NCI-H1092 (cell line): ENCODE measurements at places on chromosomes 13 and 19.

DNA sequence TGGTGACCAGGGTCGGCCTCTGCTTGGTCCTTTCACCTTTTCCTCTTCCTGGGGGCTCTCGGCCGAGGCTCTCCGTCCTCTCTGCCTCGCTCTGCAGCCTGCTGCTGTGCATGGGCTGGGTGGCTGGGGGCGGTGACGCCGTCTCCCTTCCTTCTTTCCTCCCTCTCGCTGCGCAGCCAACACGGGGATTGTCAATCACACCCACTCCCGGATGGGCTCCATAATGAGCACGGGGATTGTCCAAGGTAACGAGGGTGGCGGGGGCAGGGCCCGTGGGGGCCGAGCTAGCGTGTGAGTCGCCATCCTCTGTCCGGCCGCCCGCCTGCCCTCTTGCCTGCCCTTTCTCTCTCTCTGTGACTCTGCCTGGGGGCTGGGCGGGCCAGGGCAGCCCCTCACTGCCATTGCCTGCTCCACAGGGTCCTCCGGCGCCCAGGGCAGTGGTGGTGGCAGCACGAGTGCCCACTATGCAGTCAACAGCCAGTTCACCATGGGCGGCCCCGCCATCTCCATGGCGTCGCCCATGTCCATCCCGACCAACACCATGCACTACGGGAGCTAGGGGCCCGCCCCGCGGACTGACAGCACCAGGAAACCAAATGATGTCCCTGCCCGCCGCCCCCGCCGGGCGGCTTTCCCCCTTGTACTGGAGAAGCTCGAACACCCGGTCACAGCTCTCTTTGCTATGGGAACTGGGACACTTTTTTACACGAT, 7.1 kb downstream of the YIPF2 start:
- DNase-seq = no peak

DNA sequence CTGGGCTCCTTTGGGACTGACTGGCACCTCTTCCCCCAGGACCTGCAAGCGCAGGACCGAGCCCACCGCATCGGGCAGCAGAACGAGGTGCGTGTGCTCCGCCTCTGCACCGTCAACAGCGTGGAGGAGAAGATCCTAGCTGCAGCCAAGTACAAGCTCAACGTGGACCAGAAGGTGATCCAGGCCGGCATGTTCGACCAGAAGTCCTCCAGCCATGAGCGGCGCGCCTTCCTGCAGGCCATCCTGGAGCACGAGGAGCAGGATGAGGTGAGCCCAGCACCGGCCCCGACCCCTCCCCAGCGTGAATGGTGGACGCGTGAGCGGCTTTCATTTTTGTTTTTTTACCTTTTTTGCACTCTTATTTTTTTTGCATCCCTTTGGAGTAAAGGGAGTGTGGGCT, 56.0 kb upstream of the LDLR start:
- DNase-seq = no peak

DNA sequence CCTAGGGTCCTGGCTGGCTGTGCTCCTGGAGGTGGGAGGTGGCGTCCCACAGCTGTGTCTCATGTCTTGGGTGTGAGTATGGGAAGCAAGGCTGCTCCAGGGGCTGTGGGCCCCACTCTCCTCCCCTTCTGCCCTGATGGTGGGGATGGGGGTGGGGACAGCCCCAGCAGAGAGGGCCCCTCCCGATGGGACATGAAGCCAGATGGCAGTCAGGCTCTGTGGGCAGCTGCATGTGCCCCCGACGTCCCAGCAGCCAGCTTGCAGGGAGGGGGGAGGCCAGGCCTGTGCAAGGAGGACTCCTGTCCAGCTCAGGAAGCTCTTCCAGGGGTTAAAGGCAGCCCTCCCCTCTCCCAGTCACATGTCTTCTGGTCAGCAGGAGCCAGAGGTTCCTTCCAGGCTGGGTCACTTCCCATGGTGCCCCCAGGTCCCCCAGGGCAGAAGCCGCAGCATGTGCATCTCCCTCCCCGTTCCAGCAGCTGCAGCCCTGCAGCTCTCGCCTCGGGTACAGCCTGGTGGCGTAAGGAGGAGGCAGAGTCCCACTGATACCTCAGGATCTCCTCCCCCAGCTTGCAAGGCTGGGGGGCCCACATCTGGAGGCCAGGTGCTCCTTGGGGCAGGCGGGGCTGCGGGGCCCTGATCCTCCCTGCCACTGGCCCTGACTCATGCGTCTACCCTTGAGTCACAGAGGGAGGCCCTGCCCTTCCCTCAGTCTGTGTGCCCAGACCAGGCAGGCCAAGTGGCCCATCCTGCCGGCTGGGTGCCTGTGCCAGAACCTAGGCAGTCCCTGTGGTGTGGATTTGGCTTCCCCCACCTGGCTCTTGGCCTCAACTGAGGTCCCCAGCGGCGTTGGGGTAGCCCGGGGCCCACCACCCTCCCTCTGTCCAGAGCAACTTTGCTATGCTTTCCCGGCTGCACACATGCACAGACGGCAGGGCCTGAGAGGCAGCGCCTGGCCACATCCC, 13.0 kb downstream of the YIPF2 start:
- no peak for DNase-seq

DNA sequence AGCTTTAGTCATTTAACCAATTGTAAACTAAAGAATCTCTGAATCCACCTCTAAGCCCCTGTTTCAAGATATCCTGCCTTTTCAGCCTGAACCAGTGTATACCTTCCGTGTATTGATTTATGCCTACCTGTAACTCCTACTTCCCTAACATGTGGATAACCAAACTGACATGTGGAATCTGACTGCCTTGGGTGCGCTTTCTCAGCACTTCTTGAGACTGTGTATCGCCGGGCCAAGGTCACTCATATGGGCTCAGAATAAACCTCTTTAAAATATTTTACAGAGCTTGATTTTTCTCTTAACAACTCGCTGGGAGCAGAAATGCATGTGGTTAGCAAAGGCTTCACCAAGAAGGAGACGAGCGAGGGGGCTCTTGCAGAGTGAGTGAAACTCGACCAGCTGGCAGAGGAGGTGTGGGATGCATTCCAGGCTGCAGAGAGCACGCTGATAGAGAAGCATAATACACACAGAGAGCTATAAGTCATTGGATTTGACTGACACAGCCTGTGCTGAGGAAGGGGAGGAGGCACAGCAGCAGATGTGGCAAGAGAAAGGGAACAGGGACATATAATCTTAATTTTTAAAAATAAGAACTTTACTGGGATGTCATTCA, 268.2 kb upstream of the MAB21L1 start:
- DNase-seq = no peak

DNA sequence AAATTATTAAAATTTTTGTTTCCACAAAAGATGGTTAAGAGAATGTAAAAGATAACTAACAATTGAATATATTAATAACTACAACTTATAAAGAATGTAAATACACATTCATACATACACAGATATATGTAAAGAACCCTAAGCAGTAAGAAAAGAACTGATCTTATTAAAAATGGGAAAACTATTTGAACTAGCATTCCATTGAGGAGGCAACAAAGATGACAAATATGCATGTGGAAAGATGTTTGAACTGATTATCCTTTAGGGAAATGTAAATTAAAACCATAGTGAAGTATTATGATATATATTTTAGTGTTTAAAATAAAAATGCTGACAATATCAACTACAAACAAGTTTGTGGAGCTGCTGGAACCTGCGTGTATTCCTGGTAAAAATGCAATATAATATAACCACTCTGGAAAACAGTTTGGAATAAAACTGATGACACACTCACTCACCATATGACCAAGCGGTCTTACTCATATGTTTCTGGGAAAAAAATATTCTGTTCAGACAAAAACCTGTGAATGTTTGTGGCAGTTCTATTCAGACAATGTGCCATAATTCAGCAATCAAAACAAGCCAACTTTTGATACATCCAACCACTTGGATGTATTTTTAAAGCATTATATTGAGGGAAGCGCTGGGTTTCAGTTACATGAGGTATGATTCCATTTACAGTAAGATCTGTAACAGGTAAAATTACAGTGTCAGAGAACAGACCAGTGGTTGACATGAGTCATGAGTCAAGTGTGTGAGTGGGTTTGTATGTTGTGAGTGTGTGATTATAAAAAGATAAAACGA, 694.4 kb upstream of the SLITRK5 start:
- no peak for DNase-seq

DNA sequence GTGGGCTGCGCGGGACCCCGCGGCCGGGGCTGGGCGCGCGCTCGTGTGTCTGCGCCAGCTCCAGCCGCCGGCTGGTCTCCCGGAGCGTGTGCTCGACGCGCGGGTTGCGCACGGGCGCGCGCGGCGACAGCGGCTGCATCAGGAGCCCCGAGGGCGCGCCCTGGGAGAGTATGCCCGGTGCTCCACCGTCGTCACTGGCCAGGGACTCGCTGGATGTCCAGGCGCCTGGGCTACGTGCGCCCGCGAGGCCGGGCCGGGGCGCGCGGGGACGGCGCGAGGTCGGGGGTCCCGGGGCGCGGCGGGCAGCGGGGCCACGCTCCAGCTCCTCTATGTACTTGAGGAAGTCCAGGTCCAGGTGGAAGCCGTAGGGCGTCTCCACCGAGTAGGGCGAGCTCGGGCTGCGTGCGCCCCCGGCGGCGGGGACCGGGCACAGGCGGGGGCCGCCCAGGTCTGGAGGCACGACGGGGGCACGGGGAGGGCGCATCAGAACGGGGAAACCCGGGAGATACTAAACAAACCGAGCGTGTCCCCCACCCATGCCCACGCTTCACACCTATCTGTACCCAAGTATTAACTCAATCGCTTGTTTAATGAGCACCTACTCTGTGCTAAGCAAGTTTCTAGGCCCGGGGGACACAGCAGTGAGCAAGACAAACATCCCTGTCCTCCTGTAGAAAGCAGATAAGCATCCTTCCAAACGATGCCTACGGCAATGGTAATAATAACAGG, 7.6 kb downstream of the KANK3 start:
- no peak for DNase-seq

GRCh38 chr13:101611491-101612475, 159.3 kb downstream of the ITGBL1 start:
- no peak for DNase-seq

DNA sequence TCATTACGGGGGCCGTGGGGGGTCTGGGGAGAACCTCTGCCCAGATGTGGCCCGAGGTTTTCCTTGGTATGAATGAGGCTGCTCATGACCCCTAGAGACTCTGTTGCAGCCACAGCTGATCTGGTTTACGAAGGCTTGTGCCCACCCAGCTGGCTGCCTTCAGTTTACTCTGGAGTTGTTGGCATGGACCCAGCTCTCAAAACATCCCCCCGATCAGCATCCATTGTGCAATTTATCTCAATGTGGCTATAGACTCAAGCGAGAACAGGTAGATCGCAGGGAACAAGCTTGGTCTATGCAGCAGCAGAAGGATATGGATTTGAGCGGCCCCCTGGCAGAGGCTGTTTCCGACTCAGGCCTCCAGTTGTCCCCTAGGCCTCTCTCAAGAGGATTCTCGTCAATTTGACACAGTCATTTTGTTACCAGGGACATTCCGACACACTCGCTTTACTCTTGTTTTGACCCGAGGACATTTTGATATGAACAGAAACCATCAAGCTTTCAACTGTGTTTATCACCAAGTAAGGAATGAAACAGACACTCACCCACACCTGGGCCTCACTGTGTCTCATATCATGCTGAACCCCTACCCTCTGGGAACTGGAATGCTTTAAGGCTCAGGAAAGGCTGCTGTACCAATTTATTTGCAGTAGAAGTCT, 161.5 kb downstream of the KATNAL1 start:
- DNase-seq = no peak

DNA sequence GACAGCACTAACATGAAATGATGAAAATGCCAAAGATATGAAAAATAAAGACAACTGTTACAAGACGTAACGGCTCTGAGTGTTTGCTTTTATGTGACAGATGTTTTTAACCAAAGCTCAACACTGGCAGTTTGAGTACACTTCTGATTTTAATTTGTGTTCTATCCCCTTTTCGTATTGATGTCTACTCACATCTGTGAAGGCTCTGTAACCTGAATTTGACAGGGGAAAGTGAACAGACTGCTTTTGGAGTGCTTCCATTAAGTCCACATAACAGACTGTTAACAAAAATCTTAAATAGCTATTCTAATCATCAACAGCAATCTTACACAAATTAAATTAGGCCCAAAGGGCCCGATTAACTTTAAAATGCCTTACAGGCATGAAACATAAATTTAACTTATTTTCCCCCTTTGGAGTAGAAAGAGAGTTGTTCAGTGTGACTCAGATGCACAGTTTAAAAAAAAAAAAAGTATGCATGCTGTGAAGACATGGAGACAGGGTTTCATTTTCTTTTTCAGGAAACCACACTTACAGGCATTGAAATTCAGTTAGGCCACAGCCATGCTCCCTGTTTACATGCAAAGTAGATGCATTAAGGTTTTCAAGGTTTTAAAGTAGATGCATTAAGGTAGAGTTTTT, 16.3 kb upstream of the RNASEH2B start:
- DNase-seq = no peak

DNA sequence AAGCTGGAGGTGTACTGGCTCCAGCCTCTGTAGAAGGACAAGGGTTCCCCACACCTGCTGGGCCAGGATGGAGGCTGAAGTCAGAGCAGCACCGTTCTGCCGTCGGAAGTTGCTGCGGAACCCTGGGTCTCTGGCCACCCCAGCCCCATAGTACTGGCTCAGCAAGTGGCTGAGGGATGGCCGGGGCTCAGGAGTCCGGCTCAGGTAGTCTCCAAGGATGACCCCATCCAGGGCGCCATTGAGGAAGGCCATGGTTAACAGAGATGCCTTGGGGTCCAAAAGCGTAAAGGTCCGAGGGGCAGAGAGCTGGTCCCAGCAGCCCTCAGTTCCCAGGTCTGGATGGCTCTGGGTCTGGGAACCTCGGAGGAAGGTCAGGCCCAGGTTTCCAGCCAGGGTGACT, 3.7 kb downstream of the PGLYRP2 start:
- no peak for DNase-seq

DNA sequence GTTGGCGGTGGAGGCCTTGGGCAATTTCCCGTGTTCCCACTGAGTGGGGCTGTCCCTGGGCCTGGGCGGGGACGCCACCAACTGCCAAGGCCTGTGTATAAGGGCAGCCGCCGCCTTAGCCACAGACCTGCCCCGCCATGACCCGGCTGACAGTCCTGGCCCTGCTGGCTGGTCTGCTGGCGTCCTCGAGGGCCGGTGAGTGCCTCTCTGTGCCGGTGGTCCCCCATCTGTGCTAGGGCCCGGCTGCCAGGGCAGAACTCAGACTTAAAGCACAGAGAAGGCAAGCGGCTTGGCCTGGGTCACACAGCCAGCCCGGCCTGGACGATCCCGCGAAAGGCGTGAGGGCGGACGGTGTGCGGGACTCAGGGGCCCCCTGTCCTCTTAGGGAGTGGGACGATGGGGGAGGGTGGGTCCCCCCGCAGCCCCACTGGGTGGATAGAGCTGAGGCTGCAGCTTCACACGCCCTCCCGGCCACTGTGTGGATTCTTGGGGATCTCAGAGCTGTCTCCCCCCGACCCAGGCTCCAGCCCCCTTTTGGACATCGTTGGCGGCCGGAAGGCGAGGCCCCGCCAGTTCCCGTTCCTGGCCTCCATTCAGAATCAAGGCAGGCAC, at the start of gene AZU1:
TSS of gene AZU1 (plus strand) at position 128 of the 612 bp plus-strand sequence. CDS start at position 138, 10 bp downstream.
- DNase-seq = no peak
